Lung (tissue), 17 donors: ENCODE measurements at places on chromosomes 2 and 18. TPM values are rescaled to one million over a fixed set of nuclear protein-coding genes. Genes with fewer than 3 reads are reported as not detected.
A peak's percentile ranks its signal among the peaks of the same experiment; 100 is the strongest.

Gene ARHGAP28
- total RNA-seq = 123 TPM

Gene UGT1A5
- not detected for total RNA-seq

Gene PLGLB2
- total RNA-seq = 0.61 TPM

Gene ITSN2
- total RNA-seq = 77.2 TPM

GRCh38 chr2:111712940-111713515, 171.0 kb downstream of the ANAPC1 start:
- DNase-seq = no peak

- DNase-seq = peak; percentile 51
Measured at GRCh38 chr2:67463810-67464209, 66.7 kb downstream of the ETAA1 start.

- no peak for DNase-seq
Measured at GRCh38 chr2:31231571-31232302, 2.2 kb upstream of the EHD3 start.

GRCh38 chr2:110789706-110790105, 57.3 kb downstream of the ACOXL start:
- DNase-seq = no peak

DNA sequence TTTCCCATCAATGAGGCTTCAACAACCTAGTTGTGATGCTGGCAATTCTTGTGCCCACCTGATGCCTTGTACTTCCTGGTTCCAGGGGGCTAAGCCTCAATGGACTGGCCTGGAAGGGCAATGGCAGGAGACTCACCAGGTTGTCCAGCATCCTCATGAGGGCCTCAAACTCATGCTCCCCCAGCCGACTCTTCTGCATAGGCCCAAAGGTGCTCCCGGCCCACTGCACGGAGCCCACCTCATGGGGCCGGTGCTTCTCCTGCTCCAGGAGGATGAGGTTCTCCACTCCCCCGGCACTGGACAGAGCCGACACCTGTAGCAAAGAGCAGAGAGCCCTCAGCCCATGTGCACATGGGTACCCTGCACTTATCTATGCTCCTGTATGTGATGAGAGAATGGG, 84.5 kb downstream of the ADD2 start:
- no peak for DNase-seq

DNA sequence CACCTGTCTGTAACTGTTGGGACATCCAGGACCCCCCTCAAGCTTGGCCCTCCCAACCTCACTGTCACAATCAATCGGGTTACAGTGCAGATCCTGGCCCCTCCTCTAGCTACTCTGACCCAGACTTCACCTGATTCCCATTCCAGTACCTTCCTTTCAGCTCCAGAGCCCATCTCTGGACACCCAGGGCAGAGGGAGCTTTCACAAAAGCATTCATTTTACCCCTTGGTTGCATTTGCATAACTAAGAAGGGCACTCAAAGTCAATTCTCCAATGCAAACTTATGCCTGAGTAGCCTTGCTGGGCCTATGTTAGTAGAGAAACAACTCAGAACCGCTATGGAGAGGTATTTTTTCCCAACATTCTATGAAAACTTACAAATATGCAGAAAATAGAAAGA, 7.4 kb downstream of the ZAP70 start:
- no peak for DNase-seq

DNA sequence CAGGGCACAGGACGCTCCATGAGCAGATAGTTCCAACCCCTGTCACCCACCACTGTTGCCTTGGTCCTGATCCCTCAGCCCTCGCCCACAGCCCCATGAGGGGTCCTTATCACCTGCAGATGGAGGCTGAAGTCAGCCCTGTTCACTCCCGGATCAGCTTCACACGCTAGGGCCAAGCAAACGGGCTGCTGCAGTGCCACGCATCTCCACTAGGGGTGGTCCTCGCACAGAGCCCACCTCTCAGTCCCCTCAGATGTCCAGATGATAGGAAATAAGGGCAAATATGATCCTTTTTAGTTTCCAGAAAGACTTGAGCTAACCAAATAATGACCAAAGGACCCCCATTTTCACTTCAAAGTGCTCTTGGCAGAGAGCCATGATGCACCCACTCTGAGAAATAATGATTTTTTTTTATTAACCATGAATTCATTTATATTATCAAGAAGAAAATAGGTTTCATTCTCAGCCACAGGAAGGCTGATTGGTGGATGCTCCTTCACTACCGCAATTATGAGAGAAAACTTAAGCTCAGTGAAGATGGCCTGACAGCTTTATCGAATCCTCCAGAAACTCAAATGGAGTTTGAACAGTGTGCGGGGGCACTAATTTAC, 71.9 kb upstream of the KLHL29 start:
- no peak for DNase-seq

DNA sequence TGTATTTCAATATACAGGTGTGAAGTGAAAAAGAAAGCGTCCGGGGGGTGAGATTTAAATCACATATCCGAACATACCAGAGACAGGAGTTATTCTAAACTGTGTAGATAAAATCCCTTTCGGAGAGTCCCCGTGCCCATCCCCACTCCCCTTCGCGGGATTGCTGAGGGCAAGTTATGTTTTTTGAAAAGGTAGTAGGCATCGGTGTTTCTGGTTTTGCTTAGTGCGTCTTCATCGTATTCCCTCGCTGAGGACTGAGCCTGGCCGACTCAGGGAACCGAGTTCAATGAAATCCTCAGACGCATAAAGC, 583.4 kb downstream of the ZEB2 start:
- no peak for DNase-seq

DNA sequence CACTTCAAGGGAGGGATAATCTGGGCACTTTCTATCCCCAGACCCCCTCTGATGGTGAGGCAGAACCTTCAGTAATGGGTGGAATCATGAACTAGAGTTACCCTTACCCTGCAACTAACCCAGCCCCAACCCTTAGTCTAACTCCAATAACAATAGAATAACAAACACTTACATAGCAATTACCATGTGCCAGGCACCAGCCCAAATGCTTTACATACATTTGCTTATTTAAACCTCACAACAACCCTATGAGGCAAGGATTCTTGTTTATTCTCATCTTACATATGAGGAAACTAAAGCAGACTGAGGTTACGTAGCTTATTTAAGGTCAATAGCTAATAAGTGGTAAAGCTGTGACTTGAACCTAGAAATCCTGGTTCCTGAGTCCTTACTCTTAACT, 132.8 kb downstream of the CYP26B1 start:
- no peak for DNase-seq
